Activated T-helper 9 cell treated with anti-CD3 and anti-CD28 coated beads, Interleukin-2, amount 50 U/mL, for 16 hours (primary cell): ENCODE measurements at places on chromosomes 6 and 20.

- no peak for DNase-seq
Measured at GRCh38 chr6:7151381-7151780, 43.6 kb downstream of the RREB1 start.

GRCh38 chr6:2193931-2194330 lies 51.5 kb downstream of the GMDS start:
- DNase-seq: no peak

DNA sequence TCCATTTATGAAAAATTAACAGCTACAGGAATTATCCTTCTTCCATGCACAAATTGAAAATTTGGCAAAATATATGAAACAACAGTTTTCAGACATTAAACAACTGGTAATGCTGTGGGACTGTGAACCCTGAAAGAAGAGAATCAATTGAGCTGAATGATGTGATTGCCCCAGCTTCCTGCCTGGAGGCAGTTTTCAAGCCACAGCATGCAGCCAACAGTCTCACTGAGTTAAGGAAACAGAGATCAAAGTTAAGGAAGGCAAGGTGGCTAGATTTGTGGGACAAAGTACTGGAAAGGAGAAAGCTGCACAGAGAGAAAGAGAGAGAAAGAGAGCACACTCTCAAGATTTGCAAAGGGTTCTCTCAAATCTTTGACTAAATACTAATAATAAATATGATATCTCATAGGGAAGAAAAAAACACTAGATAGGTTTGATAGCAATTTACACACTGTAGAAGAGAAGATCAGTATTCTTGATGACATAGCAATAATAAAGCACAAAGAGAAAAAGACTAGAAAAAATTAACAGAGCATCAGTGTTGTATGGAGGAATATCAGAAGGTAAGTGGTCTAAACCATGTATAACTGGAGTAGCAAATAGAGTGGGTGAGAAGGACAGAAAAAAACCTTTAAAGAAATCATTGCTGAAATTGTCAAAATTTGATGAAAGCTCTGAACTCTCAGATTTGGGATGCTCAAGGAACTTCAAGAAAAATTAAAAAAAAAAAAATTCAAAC lies 70.1 kb upstream of the CNKSR3 start:
- no peak for DNase-seq

DNA sequence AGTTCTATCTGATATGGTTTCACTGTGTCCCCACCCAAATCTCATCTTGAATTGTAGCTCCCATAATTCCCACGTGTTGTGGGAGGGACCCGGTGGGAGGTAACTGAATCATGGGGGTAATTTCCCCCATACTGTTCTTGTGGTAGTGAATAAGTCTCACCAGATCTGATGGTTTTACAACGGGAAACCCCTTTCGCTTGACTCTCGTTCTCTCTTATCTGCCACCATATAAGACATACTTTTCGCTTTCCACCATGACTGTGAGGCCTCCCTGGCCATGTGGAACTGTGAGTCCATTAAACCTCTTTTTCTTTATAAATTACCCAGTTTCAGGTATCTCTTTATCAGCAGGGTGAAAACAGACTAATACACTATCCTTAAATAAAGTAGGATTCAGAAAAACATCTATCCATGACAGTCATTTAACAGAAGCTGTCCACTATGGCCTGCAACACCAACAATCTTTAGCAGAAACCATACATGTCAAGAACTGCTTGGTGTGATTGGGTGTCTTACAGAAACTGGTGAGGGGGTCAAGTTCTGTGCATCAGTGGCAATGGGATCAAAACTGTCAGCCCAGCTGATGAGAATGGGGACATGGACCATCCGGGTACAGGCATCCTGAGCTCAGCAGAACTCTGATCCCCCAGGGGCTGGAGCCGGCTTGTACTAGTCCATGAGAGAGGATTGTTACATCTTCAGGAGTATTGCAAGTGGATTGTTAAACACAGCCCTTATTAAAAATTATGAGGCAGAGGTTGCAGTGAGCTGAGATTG lies 59.2 kb downstream of the SCML4 start:
- DNase-seq: no peak

DNA sequence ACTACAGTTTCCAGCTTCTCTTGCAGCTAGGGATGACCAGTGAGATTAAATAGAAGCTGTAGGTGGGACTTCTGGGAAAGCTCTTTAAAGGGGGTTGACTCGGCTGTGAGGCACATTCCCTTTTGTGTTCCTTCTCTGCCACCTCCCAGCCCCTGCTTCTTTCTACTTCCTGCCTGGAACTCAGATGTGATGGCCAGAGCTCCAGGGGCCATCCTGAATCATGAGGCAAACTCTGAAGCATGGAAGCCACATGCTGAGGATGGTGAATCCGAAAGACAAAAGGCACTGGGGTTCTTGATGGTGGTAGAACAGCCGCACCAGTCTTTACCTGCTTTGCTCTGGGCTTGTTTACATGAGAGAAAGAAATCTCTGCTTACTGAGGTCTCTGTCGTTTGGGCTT lies 9.1 kb downstream of the CEBPB start:
- DNase-seq: no peak
